ENCODE measurements at places on chromosomes 3 and 15. TPM values are rescaled to one million over a fixed set of nuclear protein-coding genes. Genes with fewer than 3 reads are reported as not detected.
A peak's percentile ranks its signal among the peaks of the same experiment; 100 is the strongest.

ACTRT3 gene
- total RNA-seq = 4.1 TPM

DNA sequence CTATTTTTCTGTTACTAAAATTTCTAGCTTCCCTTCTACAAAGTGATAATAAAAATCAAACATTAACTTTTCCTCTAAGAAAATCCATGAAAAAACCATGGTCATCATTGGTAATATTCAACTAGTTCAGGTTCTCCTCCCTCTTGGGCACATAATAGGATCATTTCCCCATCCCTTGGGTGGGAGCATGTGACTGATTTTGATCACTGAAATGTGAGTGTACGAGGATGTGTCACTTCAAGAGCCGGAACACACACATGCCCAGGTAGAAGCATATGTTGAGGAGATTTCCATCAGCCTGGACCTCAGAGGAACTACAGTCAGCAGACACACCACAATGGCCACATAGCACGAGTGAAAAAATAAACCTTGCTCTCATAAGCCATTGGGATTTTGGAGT lies 36.1 kb downstream of the AP3S2 start:
- peaks cover 24% of the 10 kb centered on the region for H3K4me1 ChIP-seq
- peak overlapping the region; percentile 67 for H3K27ac ChIP-seq
- H3K4me3 ChIP-seq = no peak overlapping the region

GRCh38 chr15:93987068-93987467 lies 244.3 kb upstream of the MCTP2 start:
- peaks cover 19% of the 10 kb centered on the region for H3K27me3 ChIP-seq
- H3K36me3 ChIP-seq = no peaks in the 10 kb centered on the region
- DNase-seq = no peak
- H3K4me1 ChIP-seq = no peaks in the 10 kb centered on the region

GRCh38 chr15:59561547-59561946 lies 50.0 kb upstream of the GCNT3 start:
- H3K4me3 ChIP-seq = no peak overlapping the region
- no peaks in the 10 kb centered on the region for H3K36me3 ChIP-seq
- no peak for DNase-seq

GRCh38 chr3:196454935-196455334 lies 22.7 kb upstream of the UBXN7 start:
- H3K27me3 ChIP-seq = no peaks in the 10 kb centered on the region
- no peaks in the 10 kb centered on the region for H3K4me1 ChIP-seq
- no peaks in the 10 kb centered on the region for H3K36me3 ChIP-seq
- H3K27ac ChIP-seq = no peak overlapping the region

- peaks cover 14% of the 10 kb centered on the region for H3K4me1 ChIP-seq
- H3K36me3 ChIP-seq = peaks cover 6% of the 10 kb centered on the region
- DNase-seq = peak; percentile 24
- H3K27me3 ChIP-seq = no peaks in the 10 kb centered on the region
- H3K4me3 ChIP-seq = peak overlapping the region; percentile 90
Measured at GRCh38 chr3:107524326-107524840, 1.6 kb downstream of the BBX start.

DNA sequence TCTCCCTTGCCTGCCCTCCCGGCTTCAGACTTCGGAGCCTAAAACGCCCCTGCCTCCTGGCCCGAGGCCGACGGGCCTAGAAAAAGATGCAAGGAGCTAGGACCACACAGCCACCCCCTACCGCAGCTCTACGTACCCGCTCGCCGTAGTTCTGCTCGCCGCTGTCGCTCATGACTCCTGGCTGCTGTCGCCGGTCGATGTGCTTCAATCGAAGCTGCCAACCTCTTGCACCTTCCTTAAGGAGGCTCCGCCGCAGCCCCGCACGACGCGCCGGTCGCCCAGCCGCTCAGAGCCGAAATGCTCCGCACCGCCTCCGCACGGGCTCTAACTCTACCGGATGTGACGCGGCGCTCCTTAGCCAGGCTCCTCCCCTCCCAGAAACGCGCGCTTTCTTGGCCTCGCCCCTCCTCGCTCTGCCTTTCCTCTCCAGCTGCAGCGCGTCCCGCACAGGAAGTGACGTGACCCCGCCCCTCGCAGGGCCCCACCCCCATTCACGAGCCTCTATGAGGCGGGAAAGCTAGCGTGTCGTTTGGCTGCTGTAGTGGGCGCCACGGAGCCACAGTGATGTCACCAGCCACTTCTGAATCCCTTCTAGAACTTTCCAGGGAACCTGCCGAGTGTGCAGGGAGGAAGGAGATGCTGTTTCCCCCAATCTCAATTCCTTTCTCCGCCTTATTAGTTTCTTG lies at the start of gene TRA2B:
Gene TRA2B, minus strand, starts transcription at position 326 of the 686 bp plus-strand sequence. Its CDS starts 154 bp downstream, at position 172.
- peak within 1 kb of the TSS; percentile 89 for H3K4me3 ChIP-seq
- H3K36me3 ChIP-seq = peaks cover 36% of the 10 kb centered on the region
- H3K4me1 ChIP-seq = peaks cover 45% of the 10 kb centered on the region
- peak within 1 kb of the TSS; percentile 88 for H3K27ac ChIP-seq
- DNase-seq = peak; percentile 98
- H3K27me3 ChIP-seq = no peaks in the 10 kb centered on the region

DNA sequence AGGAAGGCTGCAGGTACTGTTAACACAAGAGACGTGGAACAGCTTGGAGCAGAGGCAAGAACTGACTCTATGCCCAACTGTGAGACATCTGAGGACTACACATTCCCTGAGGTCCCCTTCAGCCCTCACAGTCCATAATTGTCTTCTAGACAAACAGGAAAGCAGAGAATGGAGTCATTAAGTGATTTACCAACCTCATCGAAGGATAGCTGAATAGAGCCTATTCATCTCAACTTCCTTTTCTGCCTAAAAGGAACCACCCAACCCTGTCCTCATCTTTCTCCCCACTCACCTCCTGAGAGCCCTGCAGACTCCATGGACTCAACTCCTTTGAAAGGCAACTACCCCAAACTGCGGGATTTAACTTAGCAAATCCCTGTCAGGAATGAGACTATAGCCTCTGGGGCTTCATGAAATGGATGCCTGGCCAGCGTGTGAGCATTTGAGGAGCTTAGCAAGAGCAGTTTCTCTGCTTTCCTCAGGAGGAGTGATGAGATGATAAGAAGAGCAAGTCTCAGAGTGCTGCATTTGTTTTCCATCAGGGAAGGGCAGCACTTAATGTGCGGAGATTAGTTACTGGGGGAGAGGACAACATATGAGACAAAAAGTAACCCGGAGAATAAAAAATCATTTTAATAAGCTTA lies 61.5 kb upstream of the FILIP1L start:
- H3K4me3 ChIP-seq = no peak overlapping the region
- peaks cover 28% of the 10 kb centered on the region for H3K36me3 ChIP-seq
- H3K27me3 ChIP-seq = no peaks in the 10 kb centered on the region
- no peak overlapping the region for H3K27ac ChIP-seq

All from PC-3 (cell line).